ENCODE measurements at places on chromosomes 16 and 17.

DNA sequence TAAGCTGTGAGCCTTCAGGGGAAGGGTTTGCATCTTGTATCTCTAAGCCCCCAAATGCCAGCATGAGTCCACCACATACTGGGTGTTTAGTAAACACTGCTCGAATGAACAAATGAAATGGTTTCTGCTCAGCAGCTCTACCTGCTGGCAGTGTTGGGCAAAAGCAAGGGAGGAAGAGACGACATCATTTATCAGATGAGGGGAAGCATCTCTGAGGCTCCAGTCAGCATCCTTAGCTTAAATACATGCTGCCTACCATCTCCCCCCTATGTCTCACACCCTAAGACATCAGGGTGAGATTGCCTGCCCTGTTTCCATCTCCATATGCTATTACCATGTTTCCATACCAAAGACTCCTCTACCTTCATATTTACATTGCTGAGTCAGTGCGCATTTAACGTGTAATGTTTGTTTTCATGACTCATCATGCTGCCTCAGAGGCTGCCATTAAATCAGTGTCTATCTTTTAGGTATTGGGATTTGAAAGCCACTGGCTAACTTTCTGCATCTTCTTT, 379.8 kb downstream of the UTP18 start:
- DNase-seq = peak; percentile 13

DNA sequence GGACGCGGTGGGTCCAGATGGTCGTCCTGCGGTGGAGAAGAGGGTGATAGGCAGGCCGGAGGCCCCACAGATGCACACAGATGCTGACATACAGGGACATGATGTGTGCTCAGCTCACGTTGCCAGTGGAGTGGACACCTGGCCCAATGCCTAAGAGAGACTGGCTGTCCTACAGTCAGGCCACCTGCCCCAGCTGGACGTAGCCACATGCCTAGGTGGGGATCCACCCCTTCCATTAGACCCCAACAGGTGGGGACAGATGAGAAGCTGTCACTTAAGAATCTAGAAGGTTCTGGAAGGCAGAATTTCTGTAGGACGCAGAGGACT, 117.6 kb upstream of the ZNF750 start:
- DNase-seq = no peak

DNA sequence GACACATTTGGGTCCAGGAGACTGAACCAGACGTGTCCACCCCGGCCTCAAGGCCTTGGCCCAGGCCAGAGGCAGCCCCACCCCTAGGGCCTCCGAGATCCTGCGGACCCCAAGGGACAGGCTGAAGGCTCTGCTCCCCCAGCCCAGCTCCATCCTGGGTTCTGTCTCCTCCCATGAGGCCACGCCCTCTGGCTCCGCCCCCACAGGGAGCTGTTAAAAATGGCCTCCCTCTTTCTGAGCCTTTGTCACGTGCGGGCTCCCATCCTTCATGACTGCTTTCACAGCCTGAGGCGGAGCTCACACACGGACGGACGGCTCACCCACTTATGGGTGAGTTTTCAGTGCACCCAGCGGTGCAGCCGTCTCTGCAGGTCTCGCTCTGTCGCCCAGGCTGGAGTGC, 6.5 kb upstream of the CACNA1H start:
- DNase-seq = no peak

- DNase-seq = no peak
Measured at GRCh38 chr17:46115699-46116098, 77.5 kb downstream of the KANSL1 start.

DNA sequence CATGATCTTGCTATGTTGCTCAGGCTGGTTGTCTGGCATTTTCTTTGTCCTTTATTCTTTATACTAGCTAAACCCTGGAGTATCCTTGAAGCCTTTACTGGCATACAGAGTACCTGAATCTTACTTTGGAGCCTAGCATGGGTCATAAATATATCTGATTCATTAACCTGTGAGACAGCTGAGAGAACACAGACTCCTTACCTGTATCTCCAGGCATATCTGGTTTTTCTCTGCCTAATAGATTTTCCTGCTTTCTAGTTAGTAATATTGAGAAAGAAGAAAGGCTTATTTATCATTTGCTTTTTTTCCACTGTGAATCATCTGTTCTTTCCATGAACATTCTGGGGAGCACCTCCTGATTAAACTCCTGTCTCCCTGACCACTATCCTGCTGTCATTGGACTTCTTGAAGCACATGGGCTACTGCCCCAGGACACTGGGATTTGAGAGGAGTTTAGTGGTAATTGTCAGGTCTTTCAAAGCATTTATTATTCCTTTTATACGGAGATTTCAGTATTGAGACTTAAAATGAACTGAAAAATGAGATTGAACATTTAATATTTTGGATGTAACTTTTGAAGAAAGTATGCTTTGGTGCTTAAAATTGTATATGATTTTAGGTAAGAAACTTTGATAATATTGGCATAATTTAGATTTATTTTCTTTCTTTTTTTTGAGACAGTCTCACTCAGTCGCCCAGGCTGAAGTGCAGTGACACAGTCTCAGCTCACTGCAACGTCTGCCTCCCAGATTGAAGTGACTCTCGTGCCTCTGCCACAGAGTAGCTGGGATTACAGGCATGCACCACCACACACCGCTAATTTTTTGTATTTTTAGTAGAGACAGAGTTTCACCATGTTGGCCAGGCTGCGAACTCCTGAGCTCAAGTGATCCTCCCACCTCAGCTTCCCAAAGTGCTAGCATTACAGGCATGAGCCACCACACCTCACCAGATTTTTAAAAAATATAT, 8.6 kb downstream of the PDP2 start:
- no peak for DNase-seq

DNA sequence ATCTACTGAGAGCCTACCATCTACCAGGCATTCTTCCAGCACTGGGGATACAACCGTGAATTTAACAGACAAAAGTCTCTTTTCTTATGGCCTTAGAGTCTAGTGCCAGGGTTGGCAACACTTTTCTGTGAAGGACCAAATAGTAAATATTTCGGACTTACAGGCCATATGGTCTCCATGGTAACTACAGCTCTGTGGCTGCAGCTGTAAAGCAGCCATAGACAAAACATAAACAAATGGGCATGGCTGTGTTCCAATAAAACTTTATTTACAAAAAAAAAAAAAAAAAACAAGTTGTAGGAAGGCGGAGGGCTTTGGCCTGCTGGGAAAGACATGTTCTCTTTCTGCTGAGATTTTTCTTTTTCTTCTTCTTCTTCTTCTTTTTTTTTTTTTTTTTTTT, 98.7 kb downstream of the ABCC12 start:
- DNase-seq = no peak

DNA sequence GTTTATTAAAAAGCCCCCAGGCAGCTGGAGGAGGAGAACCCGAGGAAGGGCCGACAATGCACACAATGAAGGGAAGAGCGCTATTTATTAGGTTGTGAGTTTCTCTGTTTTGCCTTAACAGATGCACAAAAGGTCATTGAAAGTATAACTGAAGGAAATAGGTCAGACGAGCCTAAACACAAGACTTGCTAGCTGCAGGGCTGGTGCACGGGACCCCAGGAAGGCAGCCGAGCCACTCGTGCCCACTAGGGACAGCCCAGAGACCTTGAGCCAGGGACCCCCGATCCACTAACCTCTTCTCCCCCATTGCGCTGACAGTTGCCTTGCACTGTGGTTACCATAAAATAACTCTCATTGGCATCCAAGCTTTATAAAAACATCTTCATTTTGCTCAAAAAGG, 11.3 kb downstream of the LITAFD start:
- DNase-seq = no peak
